ENCODE measurements at places on chromosomes 1 and 21.

DNA sequence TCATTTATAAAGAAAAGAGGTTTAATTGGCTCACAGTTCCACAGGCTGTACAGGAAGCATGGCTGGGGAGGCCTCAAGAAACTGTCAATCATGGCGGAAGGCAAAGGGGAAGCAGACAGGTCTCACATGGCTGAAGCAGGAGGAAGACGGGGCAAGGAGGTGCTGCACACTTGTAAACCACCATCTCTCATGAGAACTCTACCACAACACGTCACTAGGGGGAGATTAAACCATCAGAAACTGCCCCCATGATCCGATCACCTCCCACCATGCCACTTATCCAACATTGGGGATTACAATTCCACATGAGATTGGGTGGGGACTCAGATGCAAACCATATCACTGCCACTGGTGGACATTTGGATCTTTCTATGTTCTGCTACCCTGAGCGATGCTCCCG is 351.4 kb downstream of the NPHP4 start:
- no peak for DNase-seq

- no peak for DNase-seq
These were observed 134.0 kb downstream of the FAM78B start for GRCh38 chr1:166032572-166033371.

DNA sequence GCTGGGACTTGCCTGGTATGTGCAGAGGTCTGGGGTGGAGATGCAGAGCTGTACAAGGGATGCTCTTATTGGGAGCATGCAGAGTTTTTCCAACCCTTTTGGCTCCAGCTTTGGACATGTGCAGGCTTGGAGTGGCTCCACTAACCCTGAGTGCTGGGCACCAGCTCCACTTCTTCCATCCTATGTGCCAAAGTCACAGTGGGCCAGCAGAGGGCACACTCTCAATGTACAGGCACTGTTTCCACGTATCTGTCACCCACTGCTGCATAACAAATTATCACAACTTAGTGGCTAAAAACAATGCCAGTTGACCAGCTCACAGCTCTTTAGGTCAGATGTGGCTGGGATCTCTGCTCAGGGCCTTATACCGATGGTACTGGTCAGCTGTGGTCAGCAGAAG is 631.8 kb downstream of the AJAP1 start:
- DNase-seq = no peak

DNA sequence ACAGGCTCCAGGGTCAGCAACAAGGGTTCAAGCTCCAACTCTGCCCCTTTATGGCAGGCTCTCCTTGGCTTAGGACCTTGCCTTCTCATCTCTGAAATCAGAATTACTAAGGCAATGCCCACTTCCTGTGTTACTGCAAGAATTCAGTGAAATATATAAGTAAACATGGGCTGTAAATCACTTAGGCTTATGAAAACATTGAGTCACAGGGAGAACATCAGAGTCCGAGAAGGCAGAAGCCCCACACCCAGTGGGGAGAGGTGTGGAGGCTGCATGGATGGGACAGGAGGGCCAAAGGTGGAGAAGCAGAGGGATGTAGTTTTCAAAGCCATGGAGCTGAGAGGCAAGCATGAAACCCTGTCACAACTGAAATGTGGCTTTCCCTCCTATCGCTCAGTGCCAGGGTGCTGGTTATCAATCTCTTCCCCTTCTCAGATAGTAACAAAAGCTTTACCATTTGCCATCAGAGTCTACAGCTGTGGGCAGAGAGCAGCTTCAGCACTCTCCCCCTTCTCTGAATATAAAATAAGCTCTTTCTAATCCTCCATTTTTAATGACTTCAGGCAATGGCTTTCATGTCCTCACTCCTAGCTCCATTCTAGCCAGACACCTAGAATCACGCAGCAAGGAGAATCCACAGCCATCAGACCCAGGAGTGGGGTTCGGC is 3.4 kb downstream of the RGS8 start:
- peak; percentile 4 for DNase-seq

DNA sequence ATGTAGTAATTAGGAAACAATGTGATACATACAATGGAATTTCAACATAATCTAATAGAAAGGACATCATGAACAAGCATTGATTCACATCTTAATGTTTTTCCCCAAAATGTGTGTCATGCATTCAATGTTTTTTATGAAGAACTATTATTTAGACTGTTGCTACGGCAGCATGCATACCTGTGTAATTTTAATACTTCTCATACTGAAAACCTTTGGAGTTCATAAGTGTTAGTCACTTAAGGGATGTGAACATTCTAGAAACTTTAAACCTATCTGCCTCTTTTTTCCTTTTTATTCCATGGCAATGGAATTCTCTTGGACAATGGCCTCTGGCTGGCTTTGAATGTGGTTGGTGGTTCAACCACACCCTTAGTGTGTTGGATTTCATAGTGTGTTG is 48.6 kb downstream of the TMPRSS15 start:
- no peak for DNase-seq

- peak; percentile 80 for DNase-seq
These were observed 108.4 kb downstream of the NEK7 start for GRCh38 chr1:198265073-198265661.

DNA sequence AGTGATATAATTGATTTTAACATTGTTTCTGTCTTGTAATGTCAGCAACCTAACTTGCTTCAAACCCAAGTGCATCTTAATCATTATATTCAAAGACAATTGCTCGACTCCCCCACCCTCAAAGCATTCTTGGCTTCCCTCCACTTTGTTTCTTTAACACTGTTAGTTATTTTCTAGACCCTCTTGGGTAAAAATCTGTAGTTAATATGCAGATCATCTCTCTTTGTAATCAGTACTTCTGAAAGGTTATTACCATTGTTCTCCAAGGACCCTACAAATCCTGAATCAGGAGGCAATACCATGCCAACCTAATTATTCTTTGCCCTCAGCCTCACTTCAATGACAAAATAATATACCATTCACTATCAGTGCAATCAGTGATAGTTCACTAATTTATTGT is 1075.7 kb downstream of the AMY1C start:
- DNase-seq = no peak

- DNase-seq = no peak
These were observed 54.0 kb upstream of the ATP5PO start for GRCh38 chr21:33969581-33969980.

GRCh38 chr1:93033029-93033428 is 46.1 kb upstream of the MTF2 start:
- peak; percentile 6 for DNase-seq
